ENCODE measurements at places on chromosomes 2 and 18.

DNA sequence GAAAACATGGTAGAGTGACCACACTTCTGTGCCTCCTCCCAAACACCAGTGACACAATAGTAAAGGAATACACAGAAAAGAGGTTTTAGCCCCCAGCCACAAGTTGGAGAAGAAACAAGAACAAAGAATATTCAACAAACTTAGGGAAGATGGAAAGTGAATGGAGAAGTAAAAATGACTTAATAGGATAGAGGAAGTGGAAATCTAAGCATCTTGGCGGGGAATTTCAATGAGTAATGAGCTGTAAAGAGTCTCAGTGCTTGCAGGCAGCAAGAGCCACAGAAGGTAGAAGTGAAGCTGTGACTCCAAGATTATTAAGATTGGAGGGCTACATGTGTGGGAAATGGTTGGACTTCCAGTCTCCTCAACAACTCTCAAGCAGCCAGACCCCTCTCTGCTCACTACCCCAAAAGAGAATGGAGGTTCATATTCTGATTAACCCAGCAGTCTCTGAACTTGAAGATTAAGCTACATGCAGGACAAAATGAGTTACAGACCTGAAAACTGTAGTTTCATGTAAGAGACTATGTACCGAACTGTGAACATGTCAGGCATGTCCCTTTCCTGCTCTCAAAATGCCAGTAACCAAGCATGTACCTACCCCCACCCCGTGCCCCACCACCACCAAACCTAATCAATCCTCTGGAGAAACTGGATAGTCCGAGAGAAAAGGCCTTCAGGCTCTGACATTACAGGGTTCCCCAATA, 16.9 kb upstream of the HNRNPLL start:
- DNase-seq, result no peak

DNA sequence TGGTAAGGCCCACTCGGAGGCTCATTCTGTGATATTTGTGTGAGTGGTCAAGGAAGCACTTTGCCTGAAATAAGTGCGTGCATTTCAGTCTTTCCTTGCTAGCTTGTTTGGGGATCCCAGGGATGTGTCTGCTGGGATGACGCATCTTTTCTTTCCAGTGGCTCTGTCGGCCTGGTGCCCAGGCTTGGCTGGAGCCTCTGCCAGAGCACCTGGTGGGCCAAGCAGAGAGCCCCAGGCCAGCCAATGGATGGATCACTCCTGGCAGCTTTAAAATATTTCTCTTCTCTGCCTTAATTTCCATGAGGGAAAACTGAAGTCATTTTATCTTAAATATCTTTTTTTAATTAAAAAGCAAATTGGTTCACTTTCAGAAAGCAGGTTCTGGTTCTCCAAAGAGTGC, 501.8 kb upstream of the HS6ST1 start:
- DNase-seq, result no peak

DNA sequence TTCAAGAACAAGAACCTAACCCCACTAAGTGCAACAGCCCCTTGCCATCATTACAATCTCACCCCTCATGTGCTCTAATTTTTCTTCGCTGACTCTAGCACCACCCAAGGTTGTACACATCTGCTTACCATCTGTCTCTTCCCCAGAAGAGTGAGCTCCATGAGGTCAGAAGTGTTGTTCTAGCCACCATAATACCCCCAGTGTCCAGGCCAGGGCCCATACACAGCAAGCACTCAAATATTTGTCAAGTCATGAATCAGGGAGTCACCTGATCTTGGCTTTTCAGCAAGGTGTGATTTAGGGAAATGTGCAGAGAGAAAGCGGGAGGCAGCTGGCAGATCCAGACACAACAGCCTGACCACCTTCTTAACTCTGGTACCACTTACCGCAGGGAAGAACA, 5.7 kb downstream of the ERCC3 start:
- no peak for DNase-seq

GRCh38 chr18:59468821-59469220, 109.8 kb upstream of the LMAN1 start:
- no peak for DNase-seq

Measured in stimulated activated CD4-positive, alpha-beta T cell treated with anti-CD3 and anti-CD28 coated beads, Interleukin-1b, Interleukin-23, amount 100 ng/mL, for 1 hour (primary cell).